ENCODE measurements at places on chromosomes 4 and X. TPM values are rescaled to one million over a fixed set of nuclear protein-coding genes. Genes with fewer than 3 reads are reported as not detected.

DNA sequence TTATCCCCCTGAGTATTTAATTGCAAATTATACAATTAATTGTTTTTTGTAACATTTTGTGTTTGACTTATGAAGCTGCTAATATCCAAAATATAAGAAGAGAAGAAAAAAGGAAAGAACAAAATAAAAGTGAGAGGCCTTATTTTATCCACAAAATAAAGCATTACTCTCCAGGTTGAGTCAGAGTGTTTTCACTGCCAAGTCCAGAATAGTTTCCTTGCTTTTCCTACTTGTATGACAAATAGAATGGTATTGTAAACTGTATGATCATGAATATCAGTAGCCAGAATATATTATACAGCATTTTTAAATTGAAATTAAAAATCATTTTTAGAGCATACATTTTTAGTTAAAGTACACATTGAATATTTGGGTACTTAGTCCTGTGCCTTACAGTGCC is 237.8 kb downstream of the NDST4 start:
- no peak overlapping the region for H3K4me3 ChIP-seq
- H3K36me3 ChIP-seq = no peaks in the 10 kb centered on the region
- no peaks in the 10 kb centered on the region for H3K27me3 ChIP-seq
- no peak overlapping the region for H3K27ac ChIP-seq

Gene CITED1
- total RNA-seq = not detected

DNA sequence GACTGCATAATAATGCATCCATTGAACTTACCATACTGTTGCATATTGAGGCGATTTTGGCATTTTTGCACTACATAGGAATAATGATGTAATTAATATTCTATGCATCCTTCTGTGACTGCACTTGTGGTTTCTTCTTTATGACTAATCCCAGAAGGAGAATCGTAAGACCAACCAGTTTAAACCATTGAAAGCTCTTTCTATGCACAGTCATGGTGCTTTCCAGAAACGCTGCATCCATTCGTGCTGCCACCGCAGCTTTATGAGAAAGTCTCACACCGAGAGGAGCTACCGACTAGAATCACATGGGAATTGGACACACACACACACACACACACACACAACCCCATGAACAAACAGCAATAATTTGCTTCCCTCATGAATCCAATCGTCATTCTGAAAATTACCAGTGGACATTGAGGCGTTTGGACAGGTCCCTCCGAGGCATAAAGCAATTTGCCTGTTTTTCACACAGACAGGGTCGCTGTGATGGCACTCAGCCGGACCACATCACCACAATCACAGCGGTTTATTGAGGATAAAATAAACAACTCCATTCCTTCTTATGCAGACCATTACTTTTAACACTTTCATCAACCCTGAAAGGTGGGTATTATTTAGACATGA is 64.2 kb downstream of the PACRGL start:
- peak; percentile 6 for DNase-seq
- H3K4me3 ChIP-seq = no peak overlapping the region
- no peaks in the 10 kb centered on the region for H3K27me3 ChIP-seq
- no peaks in the 10 kb centered on the region for H3K4me1 ChIP-seq

- H3K27me3 ChIP-seq = 0 out of 2 replicates have a peak, but pooled peaks cover 4% of the 10 kb centered on the region
- DNase-seq = no peak
- H3K27ac ChIP-seq = no peak overlapping the region
- H3K4me3 ChIP-seq = no peak overlapping the region
- H3K36me3 ChIP-seq = no peaks in the 10 kb centered on the region
Measured at GRCh38 chr4:72665171-72665968, 96.3 kb upstream of the ADAMTS3 start.

All from GM23248 (cell line).